Stimulated activated CD8-positive, alpha-beta memory T cell treated with anti-CD3 and anti-CD28 coated beads, Interleukin-4, amount 100 ng/mL, for 1 hour (primary cell): ENCODE measurements at places on chromosomes 3 and 15.

DNA sequence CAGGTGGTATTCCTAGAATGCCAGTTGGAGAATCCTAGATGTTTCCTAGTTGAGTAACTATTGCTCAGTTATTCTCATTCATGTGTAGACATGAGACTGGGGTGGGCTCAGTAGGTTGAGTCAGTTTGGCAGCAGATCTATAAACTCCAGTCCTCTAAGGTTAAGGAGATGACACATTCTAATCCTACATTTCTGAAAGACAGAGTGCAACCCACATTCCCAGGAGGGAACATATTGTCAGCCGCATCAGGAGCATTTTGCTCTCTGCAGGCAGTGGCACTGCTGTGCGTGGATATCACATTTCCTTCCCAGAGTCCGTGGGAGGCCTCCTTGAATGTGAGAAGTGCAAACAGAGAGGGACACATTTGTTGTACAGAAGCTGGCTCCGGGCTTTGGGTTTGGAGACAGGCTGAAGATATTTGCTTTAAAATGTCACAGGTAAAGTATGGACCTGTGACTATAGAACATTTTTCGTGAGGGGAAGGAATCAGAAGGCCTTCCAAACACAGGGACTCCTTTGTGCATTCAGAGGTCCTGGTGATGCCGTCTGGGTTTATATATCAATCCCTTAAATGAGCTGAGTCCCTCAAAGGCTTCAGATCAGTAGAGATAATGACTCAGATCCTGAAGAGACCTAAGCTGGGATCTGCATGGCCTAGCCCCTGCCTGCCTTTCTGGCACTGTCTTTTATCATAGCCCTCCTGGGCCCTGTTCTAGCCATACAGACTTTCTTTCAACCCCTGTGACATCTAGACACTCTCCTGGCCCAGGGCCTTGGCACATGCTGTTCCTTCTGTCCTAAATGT, 156.5 kb downstream of the CADPS start:
- DNase-seq, result no peak

- no peak for DNase-seq
Measured at GRCh38 chr3:103992469-103992868, 1374.2 kb upstream of the ALCAM start.

DNA sequence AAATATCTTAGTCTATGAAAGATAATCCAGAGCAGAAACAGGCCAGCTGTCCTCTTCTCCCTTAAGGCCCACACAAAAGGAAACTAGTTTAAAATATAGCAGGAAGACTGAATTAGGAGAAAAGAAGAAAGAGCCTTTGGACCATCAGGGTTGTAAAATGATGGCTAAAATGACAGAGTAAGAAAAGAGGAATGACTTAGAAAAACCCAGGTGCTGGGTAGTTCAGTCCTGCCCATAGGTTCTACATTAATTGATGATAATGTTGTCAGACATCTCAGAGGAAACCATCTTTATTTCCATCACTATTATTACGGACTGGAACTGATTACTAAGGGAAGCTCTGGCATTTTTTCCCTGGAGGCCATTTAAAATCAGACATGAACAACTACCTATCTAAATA, 142.8 kb upstream of the STT3B start:
- no peak for DNase-seq

- DNase-seq, result no peak
Measured at GRCh38 chr3:42970976-42971772, 7.9 kb upstream of the GASK1A start.
